Osteoblast (primary cell): ENCODE measurements at places on chromosomes 11 and 22. TPM values are rescaled to one million over a fixed set of nuclear protein-coding genes. Genes with fewer than 3 reads are reported as not detected.

The BLID gene
- total RNA-seq: 18.1 and 20.0 TPM in 2 replicates

The FIBIN gene
- 22.1 and 30.0 TPM in 2 replicates for total RNA-seq

DNA sequence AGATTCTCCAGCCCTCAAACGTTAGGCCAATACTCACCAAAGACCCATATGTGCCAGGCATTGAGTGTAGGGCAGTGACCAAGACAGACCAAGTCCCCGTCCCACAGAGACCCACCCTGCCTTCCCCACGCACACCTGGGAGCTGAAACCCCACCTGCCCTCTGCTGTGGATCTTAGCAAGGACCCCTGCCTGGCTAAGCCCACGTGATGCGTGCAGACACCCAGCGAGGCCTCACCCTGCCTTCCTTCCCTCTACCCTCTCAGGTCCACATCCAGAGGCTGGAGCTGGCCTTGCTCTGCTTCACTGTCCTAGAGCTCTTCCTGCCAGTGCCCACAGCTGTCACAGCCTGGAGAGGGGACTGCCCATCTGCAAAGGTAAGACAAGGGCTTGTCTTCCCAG is 10.2 kb downstream of the MS4A10 start:
- no peak overlapping the region for H3K27ac ChIP-seq
- peak; percentile 26 for DNase-seq
- no peaks in the 10 kb centered on the region for H3K4me1 ChIP-seq
- no peak overlapping the region for H3K4me3 ChIP-seq

DNA sequence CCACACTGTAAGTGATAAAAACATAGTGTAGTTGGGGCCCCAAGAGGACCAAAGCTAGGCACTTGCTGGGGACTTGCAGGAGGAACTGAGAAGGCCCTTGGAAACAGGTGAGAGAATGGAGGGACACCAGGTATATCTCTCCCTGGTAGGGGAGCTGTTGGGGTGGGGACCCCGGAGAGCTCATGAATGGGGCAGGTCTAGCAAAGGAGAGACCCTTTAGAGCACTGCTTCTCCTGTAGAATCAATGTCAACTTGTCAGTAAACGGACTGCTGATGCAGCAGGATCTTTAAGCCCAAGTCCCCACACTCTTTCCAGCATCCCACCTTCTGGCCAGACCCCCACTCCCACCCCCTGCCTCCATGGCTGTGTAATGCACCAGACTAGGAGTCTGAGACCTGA is 109.6 kb upstream of the THY1 start:
- peaks cover 57% of the 10 kb centered on the region for H3K27me3 ChIP-seq
- no peaks in the 10 kb centered on the region for H3K36me3 ChIP-seq
- no peaks in the 10 kb centered on the region for H3K4me1 ChIP-seq
